ENCODE measurements at places on chromosomes 12 and 14.

DNA sequence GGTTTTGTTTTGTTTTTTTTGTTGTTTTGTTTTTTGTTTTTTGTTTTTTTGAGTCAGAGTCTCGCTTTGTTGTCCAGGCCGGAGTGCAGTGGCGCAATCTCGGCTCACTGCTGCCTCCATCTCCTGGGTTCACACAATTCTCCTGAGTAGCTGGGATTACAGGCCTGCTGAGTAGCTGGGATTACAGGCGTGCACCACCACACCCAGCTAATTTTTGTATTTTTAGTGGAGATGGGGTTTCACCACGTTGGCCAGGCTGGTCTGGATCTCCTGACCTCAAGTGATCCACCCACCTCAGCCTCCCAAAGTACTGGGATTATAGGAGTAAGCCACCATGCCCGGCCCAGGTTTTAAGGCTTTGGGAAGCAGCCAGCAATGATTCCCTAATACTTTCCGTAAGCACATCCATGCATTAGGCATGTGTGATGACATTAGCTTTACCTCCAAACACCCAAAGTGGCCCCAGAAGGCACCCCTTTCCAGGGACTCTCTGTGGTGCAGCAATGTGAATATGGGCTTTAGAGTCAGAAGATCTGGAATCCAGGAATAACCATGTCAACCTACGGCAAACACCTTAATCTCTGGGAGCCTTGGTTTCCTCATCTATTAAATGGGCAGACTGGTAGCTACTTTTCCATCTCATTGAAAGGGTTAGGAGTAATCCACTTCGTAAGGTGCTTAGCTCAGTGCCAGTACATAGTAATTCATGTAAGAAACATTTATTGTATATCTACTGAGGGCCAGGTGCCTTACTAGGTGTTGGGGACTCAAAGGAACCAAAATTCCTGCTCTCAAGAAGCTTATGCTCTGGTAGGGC is 152.9 kb downstream of the ZFP36L1 start:
- DNase-seq = no peak

DNA sequence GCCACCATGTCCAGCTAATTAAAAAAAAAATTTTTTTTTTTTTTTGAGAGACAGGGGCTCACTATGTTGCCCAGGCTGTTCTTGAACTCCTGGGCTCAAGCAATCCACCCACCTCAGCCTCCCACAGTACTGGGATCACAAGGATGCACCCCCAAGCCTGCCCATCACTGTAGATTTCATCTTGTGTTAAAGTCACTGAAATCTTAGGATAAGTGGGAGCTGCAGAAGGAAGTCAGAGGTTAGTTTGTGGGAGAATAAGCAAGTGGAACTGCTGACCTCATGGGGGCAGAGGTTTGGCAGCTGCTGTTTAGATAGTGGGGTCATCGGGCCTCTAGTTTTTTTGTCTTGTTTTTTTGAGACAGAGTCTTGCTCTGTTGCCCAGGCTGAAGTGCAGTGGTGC is 59.7 kb upstream of the MAX start:
- DNase-seq = no peak

GRCh38 chr14:101824339-101824727 is 62.8 kb downstream of the PPP2R5C start:
- DNase-seq = no peak

DNA sequence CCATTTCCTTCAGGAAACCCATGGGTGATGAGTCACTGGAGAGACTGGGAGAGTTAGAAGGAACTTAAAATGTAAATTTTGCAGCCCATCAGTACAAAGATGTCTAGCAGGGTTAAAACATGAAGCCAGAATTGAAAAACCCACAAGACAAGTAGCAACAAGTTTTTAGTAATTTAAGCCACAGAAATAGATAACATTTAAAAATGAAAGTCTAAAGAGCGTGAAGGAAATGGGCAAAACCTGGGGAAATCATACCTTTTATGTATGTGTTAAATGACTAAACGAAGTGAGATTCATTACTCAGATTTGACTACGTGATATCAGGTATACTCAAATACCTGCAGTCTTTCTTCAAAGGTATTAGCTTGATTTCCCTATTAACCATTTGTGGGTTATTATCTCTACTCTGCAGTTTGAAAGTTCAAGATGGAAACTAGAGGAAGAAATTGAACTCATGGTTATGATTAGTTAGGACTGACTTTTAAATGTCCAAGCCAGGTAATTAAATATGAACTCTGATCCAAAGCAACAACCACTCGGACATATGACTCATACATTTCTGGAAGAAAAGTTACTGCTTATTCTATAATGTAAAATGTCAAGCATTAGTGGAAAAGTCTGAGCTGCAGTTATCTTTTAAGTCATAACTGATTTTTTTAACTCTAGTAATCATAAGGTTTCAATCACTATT is 84.1 kb downstream of the ITPR2 start:
- DNase-seq = no peak

- no peak for DNase-seq
These were observed 39.3 kb downstream of the SCN8A start for GRCh38 chr12:51630256-51630880.

DNA sequence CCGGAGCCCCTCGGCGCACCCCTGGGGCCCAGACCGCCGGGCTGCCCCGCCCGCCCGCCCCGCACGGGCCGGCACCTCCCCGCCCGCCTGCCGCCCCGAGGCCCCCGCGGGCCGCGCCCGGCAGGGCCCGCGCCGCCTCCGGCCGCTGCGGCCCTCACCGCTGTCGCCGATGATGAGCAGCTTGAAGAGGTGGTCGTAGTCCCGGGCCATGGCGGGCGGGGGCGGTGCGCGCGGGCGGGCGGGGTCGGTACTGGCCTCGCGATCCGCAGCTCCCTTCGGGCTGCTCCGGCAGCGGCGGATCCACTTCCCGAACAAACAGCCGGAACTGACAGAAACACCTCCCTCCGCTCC is at the start of gene RAB35:
RAB35 (minus strand) TSS at position 313 of the 351 bp plus-strand sequence; CDS start at position 210, 103 bp downstream.
- DNase-seq = no peak

- no peak for DNase-seq
These were observed 9.1 kb downstream of the SH2B3 start for GRCh38 chr12:111414711-111415252.

- DNase-seq = no peak
These were observed 101.4 kb downstream of the DUSP16 start for GRCh38 chr12:12460935-12461922.

- no peak for DNase-seq
These were observed 16.1 kb upstream of the ATF1 start for GRCh38 chr12:50747817-50748216.

Measured in NCI-H748 treated with DMSO at 0.1 percent for 48 hours (cell line).